ENCODE measurements at places on chromosomes 12 and 14.

DNA sequence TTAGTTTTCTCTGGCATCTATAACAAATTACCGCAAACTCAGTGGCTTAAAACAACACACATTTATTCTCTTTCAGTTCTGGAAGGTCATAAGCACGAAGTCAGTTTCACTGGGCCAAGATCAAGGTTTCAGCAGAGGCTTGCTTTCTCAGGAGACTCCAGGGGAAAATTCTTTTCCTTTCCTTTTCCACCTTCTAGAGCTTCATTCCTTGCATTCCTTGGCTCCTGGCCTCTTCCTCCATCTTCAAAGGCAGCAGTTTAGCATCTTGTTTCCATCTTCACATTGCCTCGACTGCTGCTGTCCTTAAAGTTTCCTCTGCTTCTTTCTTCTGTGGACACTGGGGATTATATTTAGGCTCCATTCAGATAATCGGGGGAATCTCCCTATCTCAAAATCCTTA is 106.1 kb downstream of the PDE3A start:
- DNase-seq = no peak

DNA sequence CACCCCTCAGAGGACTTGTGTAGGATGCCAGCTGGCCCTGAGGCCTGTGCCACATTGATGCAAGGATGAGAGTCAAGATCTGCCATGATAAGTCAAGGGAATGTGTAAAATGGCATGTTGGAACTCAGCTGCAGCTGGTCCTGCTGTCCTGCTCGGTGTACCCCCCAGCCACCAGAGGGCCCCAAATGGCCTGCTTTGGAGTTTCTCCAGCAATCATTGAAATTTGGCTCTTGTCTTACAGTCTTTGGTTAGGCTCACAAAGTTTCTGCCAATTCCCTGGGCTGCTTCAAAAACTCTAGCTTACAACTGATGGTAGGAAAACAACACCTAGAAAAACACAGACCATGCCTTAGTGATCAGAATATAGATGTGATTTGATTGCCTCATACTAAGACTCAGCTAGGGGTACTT is 76.8 kb downstream of the HSD17B6 start:
- DNase-seq = peak; percentile 41

DNA sequence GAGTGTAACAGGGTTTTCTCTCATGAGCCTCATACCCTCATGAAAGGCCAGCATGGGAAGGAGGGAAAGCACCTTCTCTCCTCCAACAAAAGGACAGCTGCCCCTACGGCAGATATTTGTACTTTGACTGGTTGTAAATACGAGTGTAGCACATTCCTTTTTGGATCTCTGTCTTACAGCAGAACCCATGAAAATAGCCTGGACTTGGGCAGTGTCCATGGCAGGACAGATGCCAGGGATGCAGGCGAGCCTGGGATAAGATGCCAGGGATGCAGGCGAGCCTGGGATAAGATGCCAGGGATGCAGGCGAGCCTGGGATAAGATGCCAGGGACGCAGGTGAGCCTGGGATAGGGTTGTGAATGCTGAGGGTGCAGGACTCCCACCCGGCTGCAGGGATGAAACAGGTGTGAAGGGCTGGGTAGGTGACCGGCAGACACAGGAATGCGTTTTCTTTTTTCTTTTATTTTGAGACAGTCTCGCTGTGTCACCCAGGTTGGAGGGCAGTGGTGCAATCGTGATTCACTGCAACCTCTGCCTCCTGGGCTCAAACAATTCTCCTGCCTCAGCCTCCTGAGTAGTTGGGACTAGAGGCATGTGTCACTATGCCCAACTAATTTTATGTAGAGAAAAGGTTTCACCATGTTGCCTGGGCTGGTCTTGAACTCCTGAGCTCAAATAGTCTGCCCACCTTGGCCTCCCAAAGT is 120.0 kb downstream of the BEGAIN start:
- DNase-seq = no peak

GRCh38 chr12:68428211-68428610 is 96.0 kb upstream of the MDM1 start:
- DNase-seq = no peak

All from activated naive CD8-positive, alpha-beta T cell treated with anti-CD3 and anti-CD28 coated beads, Interleukin-2, amount 50 U/mL, for 24 hours (primary cell).